H1 (cell line): ENCODE measurements at places on chromosomes 7 and 10. TPM values are rescaled to one million over a fixed set of nuclear protein-coding genes. Genes with fewer than 3 reads are reported as not detected.

Gene CYCS
- 229 and 231 TPM in 2 replicates for total RNA-seq

Gene TMEM236
- total RNA-seq = 0.07 and 0.11 TPM in 2 replicates

Gene ETV1
- total RNA-seq = 87.5 and 91.2 TPM in 2 replicates

Gene IFIT1
- 1.5 and 1.8 TPM in 2 replicates for total RNA-seq

Gene SPRN
- 0.24 and 0.42 TPM in 2 replicates for total RNA-seq

Gene CHN2
- total RNA-seq = 4.8 and 5.6 TPM in 2 replicates

Gene SFRP4
- total RNA-seq = not detected in 2 replicates

Gene OR2A12
- total RNA-seq = not detected in 2 replicates

Gene SPDYE5
- not detected in 2 replicates for total RNA-seq

Gene HK1
- 237 and 247 TPM in 2 replicates for total RNA-seq

Gene GIMAP8
- total RNA-seq = not detected in 2 replicates

Gene GRM3
- total RNA-seq = 3.4 and 4.2 TPM in 2 replicates

Gene PSD
- total RNA-seq = 5.6 and 6.0 TPM in 2 replicates

Gene SYT15
- 0.61 and 1.5 TPM in 2 replicates for total RNA-seq

Gene MBL2
- total RNA-seq = not detected in 2 replicates

Gene CSTF2T
- 32.1 and 32.4 TPM in 2 replicates for total RNA-seq

Gene HYAL4
- total RNA-seq = not detected in 2 replicates

Gene ASB15
- total RNA-seq = not detected in 2 replicates

Gene TMEM270
- total RNA-seq = not detected in 2 replicates

Gene PNLIPRP3
- total RNA-seq = not detected in 2 replicates

Gene C7orf33
- total RNA-seq = not detected in 2 replicates

Gene CNPY4
- 15.3 and 15.9 TPM in 2 replicates for total RNA-seq

Gene TMEM184A
- total RNA-seq = 1.5 and 1.8 TPM in 2 replicates

Gene PTN
- 27.8 and 28.6 TPM in 2 replicates for total RNA-seq

Gene SNX13
- total RNA-seq = 27.0 and 27.4 TPM in 2 replicates

Gene AS3MT
- 10.3 and 10.4 TPM in 2 replicates for total RNA-seq

Gene ATG9B
- 2.3 and 2.6 TPM in 2 replicates for total RNA-seq

Gene ADO
- total RNA-seq = 27.9 and 29.2 TPM in 2 replicates

Gene FAM131B
- 35.5 and 38.2 TPM in 2 replicates for total RNA-seq

Gene DKK1
- total RNA-seq = 0.21 and 0.61 TPM in 2 replicates

Gene CALML3
- not detected in 2 replicates for total RNA-seq

Gene GIMAP4
- total RNA-seq = 0.22 TPM in 1 of 2 replicates, not detected in the other

Gene SPAM1
- not detected in 2 replicates for total RNA-seq

Gene CALN1
- total RNA-seq = 14.4 and 15.2 TPM in 2 replicates

Gene PRLHR
- total RNA-seq = not detected in 2 replicates

Gene WNT16
- 0.52 and 0.61 TPM in 2 replicates for total RNA-seq

Gene AKR1E2
- total RNA-seq = 3.5 TPM in 2 replicates

Gene JAKMIP3
- total RNA-seq = 0.84 and 0.91 TPM in 2 replicates

Gene CAMK2B
- 0.15 and 0.17 TPM in 2 replicates for total RNA-seq

Gene EIF3A
- 209 and 210 TPM in 2 replicates for total RNA-seq

Gene TEX36
- total RNA-seq = not detected in 2 replicates
